Stimulated activated CD4-positive, alpha-beta T cell treated with anti-CD3 and anti-CD28 coated beads, Interleukin-1b, Interleukin-23, amount 100 ng/mL, for 1 hour (primary cell): ENCODE measurements at places on chromosomes 3 and 15.

GRCh38 chr15:70098461-70099166 is 897 bp upstream of the TLE3 start:
- DNase-seq: no peak

DNA sequence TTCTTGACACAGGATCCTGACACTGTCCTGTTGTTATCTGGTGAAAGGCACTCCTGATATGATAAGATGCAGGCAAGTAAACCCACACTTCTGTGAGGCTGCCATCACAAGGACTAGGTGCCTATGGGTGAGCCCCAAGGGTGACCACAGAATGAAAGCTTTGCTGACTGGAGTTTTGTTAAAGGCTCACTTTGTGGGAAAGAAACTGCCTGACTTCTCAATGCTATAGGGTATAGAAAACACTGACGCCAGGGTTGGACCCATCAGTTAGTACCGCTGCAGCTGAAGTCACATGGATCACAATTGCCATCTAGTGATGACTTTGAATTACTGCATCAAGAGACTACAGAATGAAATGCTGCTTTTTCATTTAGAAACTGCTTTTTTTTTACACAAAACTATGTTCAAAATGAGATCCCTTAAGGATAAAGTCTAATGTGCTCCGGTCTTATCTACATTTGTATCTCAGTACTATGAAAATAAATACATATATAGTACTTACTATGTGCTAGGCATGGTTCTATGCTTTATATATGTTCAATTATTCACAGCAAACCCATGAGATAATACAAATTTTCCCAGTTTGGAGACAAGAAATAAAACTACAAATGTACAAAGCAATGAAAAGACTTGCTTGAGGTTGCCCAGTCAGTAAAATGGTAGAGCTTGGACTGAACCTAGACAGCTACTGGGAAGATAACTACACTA is 64.2 kb upstream of the CMSS1 start:
- DNase-seq: no peak

DNA sequence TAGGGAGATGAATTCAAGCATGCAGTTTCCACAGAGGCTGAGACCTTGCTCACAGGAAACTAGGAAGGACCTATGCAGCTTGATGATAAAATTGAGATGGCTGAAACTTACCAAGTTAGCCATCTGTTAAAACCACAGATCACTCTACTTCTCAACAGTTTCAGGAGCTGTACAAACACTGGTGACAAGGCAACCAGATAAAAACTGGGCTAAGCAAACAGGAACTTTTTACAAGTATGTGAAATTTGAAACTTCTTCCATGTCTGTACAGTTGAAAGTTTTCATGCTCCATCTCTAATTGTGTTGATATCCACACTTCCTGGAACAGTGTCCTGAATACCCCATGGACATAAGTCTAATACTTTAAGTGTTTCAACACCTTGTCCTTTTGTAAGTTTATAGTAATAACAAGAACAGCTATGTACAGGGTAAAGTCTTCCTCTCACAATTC is 78.2 kb downstream of the FAIM start:
- DNase-seq: no peak

- DNase-seq: no peak
Measured at GRCh38 chr15:94674296-94674695, 442.9 kb downstream of the MCTP2 start.

DNA sequence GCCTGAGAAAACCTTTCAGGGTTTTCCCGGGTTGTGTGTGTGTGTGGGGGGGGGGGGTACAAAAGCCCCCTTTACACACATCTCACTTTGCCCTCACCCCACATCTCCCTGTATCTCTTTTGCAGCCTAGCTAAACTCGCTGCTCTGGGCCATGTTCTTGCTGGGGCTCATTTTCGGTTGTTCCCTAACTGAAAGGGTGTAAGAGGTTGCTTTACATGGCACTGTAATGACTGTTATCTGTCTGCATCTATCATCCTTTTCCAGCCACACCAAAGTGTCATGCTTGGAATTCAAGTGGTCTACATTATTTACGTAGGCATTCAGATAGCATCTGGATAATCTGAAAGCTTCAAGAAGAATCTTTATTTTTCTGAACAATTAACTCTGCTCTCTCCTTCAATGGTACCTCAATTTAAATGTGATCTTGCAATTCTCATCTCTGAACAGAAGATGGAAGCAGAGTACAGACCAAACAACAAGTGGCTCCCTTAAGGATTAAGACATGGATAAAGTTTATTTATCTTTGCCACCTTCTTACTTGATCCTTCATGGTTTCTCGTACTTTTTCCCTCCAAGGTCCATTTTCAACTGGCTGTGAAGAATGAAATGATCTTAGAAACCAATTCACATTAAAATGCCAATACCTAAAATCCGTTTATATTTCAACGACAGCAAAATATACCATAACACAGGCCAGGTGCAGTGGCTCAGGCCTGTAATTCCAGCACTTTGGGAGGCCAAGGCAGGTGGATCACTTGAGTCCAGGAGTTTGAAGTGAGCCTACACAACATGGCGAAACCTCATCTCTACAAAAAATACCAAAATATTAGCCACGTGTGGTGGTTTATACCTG is 34.9 kb downstream of the DCLK3 start:
- no peak for DNase-seq

GRCh38 chr15:22936577-22937472 is 43.3 kb downstream of the CYFIP1 start:
- no peak for DNase-seq

DNA sequence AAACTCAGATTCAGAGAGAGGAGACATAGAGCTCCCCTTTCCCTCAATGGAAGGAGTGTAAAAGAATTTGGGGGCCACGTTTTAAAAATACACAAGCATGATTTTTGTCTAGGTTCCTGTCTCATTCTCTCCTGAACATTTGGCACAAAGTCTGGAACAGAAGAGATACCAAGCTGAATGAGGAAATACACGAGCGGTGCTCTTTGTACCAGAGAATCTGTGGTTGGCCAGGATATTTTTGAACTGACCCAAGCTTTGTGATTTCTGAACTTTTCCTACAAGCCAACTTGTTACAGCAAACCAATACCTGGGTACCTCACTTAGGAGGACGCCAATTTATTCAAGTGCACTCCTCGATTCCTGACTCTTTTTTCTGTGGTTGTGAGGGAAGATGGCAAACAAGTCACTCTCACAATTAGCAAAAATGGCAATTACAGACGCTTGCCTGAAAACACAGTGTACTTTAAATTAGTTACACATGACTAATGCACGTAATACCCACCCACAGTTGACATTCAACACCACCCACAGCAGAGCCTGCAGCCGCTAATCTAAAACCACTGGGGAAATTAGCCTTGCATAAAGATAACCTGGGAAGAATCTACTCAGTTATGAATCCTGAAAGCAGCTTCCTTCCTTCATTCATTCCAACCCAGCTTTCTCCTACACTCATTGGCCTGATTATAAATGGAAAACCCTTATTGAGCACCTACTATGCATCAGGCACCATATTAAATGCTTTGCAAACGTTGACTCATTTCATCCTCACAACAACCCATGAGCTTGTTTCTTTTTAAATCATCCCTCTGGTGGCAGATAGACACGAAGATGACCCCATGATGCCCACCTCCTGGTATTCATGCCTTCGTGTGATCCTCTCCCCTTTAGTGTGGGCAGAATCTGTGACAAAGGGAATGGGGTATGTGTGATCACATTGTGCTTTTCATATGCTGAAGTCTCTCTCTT is 293.5 kb downstream of the KBTBD8 start:
- no peak for DNase-seq

DNA sequence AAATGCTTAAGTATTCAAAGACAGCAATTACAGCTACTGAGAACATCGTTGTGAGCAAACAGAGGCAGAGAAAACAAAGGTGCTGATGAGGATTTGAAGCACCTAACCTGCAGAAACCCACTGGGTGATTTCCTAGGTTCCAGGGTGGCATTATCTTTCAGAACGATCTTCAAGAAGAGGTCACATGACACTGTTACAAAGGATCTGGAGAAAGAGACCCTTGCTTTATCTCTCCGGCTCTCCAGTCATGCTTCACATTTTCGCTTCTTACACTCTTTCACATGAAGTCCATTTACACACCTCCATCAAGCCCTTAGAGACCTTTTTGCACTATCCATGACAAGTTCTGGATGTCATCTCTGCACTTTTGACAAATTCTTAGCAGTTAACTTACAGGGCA is 70.8 kb downstream of the GOLGA8B start:
- no peak for DNase-seq

GRCh38 chr15:73716417-73716816 is 32.2 kb downstream of the CD276 start:
- no peak for DNase-seq

GRCh38 chr3:72505539-72506405 is 342.5 kb downstream of the SHQ1 start:
- no peak for DNase-seq

DNA sequence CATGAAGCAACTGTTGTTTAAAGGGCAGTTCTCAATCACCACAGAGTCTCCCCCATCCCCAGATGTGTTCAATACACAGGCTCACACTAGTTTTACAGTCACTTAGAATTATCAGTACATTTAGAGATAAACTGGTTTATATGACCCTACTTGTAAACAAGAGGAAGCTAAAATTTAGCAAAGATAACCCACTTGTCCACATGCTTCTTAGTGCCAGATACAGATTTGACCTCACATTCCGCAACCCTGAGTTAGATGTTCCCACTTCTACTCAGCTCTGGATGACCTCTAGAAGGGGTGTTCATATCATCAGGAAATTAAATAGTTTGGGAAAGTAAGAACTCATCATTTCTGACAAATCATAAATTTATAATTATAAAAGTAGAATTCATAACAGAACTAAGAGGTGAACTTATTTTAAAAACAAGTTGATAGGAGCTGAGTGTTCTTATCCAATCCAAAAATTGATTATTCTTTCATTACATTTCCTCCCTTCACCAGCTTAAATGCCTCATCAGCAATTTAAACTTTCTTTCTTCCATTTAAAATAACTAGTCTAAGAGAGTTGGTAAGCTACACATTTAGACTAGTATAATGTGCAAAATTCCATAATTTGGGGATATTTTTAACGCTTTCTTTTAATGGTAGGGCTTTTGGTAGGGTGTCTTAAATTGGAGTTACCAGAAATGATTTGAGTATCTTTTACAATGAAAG is 131.2 kb downstream of the FBN1 start:
- DNase-seq: no peak

- DNase-seq: no peak
Measured at GRCh38 chr3:160635213-160635612, 41.7 kb upstream of the ARL14 start.

- no peak for DNase-seq
Measured at GRCh38 chr3:112651516-112651915, 10.6 kb upstream of the CCDC80 start.

- DNase-seq: no peak
Measured at GRCh38 chr3:105847452-105847851, 21.4 kb downstream of the CBLB start.
